Activated CD4-positive, alpha-beta T cell treated with anti-CD3 and anti-CD28 coated beads, Interleukin-2, amount 50 U/mL, for 4 hours (primary cell): ENCODE measurements at places on chromosomes 4 and X.

DNA sequence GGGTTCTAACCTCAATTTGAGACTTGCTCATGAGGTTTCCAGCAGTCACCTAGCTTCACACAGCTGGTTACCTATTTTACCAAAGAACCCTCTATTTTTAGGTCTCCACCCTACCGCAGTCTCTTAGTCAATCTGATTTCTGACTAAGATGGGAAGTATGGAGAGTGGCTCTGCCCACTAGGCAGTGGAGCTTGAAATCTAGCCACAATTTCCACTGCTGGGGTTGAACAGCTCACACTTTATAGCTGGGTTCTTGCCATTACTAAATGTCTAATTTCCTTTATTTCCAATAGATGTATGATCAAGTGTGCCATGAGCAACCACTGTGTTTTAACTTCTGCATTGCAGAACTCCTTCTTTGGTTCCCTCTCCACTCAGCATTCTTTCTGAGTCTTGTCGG lies 43.1 kb downstream of the GASK1B start:
- no peak for DNase-seq

DNA sequence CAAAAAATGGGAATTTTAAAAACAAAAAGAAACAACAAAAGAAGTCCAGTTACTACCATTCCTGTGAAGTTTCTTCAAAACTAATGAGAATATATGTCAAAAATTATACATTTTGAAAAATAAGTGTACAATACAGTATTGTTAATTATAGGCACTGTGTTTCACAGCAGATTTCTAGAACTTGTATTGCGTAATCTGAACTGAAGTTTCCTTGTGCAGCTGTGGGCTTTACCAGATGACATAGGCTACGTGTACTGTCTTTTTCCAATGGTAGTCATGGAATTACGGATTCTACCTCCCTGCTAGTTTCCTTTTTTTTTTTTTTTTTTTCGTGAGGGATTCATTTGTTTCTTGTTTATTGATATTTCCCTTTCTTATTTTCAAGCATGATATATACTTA lies 113.8 kb upstream of the GABRA2 start:
- DNase-seq = no peak

DNA sequence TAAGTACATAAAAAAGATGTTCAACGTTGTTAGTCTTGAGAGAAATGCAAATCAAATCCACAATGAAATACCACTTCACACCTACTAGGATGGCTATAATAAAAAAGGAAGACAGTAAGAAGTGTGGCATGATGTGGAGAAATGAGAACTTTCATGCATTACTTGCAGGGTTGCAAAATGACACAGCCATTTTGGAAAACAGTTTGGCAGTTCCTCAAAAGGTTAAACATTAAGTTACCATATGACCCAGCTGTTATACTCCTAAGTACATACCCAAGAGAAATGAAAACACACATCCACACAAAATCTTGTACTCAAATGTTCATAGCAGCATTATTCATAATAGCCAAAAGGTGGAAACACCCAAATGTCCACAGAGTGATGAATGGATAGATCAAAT lies 25.8 kb upstream of the LIMCH1 start:
- DNase-seq = no peak

GRCh38 chrX:136691028-136691809 lies 43.3 kb downstream of the CD40LG start:
- no peak for DNase-seq

GRCh38 chr4:112377171-112377570 lies 80.0 kb downstream of the ALPK1 start:
- DNase-seq = no peak
